ENCODE measurements at places on chromosomes 5 and 9.

DNA sequence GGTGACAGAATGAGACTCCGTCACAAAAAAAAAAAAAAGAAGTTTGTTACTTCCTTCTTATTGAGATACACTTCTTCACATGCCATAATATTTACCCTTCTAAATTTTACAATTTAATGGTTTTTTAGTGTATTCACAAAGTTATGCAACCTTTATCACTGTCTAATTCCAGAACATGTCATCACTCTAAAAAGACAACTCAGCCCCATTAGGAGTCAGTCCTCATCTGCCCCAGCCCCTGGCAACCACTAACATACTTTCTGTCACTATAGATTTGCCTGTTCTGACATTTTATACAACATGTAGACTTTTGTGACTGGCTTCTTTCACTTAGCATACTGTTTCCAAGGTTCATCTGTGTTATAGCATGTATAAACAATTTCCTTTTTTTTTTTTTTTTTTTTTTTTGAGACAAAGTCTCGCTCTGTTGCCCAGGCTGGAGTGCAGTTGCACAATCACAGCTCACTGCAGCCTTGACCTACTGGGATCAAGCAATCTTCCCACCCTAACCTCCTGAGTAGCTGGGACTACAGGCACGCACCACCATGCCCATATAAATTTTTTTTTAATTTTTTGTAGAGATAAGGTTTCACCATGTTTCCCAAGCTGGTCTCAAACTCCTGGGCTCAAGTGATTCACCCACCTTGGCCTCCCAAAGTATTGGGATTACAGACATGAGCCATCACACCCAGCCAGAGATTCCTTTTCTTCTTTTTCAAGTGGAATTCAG, 18.0 kb downstream of the AQP3 start:
- DNase-seq: no peak

GRCh38 chr9:81791076-81791475, 101.7 kb upstream of the TLE1 start:
- no peak for DNase-seq

GRCh38 chr9:132200706-132201105, 38.8 kb downstream of the NTNG2 start:
- no peak for DNase-seq

DNA sequence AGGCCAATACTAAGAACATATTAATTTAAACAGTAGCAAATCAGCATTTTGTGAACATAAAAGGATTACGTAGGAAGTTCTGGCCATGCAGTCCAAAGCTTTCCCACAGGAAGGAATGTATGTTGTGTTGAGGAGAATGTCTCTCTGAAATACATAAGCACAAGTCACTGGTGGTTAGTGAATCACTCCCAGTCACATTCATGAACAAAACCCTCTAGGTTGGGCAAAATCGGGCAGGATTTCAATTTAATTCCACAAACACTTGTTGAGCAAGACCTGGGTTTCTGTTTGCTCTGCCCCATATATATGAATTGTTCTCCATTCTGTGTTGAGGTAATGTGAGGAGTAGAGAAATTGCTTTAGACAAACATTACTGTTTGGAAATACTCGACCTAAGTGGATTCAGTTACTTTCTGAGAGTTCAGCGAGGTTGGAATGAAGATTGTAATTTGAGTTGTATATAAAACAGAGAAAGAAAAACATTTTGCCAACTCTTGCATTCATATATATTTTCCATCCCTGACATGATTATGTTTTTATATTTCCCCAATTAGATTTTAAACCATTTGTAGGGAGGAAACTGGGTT, 127.6 kb upstream of the RPS23 start:
- no peak for DNase-seq

- DNase-seq: no peak
These were observed 815 bp downstream of the ANXA6 start for GRCh38 chr5:151156507-151157420.

DNA sequence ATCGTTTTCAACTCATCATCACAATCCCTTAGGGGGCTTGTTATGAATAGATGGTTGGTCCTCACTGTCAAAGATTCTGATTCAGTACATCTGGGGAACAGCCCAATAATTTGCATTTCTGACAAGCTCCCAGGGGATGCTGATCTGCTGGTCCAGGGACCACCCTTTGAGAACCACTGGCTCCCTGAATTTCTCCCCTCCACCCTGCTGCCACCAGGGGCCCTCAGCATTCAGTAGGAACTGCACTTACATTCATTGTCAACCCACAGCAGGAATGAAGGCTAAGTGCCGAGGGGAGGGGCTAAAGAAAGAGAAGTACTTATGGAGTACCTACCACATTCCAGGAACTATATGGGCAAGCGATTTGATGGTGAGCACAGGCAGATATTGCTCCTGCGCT, 85.9 kb downstream of the BOD1 start:
- no peak for DNase-seq

DNA sequence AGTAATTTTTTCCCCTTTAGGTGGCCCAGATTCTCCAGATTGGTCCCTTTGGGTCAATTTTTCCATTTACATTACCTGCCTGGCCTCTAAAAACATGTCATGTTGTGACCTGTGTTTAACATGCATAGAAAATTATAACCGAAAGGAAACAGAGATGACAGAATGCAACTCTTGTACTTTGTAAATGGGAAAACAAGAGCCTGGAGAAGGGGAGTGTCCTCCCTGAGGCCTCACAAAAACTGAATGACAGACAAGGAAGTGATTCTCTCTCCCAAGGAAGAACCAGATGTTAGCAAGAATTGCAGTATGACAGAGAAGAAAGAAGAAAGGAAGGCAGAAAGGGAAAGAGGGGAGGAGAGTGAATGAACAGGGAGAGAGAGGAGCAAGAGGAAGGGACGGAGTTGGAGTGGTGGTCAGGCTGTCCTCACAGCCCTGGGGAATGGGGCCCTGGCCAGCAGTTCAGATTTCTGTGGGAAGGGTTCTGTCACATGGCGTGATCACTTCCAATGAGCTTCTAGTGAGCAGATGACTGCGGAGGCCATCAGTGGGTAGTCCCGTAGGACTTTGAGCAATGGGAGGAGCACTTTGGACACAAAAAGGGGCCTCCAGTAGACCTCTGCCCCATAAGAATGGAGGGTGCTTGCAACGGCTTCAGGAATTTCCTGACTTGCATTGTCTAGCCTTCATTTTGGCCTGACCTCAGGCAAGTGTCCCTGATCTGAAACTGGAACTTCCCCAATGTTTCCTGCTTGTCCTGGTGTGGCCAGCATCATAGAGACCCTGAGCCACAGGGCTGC, 31.6 kb downstream of the ABLIM3 start:
- DNase-seq: no peak

- no peak for DNase-seq
These were observed 43.4 kb upstream of the KIAA1958 start for GRCh38 chr9:112443200-112443599.

DNA sequence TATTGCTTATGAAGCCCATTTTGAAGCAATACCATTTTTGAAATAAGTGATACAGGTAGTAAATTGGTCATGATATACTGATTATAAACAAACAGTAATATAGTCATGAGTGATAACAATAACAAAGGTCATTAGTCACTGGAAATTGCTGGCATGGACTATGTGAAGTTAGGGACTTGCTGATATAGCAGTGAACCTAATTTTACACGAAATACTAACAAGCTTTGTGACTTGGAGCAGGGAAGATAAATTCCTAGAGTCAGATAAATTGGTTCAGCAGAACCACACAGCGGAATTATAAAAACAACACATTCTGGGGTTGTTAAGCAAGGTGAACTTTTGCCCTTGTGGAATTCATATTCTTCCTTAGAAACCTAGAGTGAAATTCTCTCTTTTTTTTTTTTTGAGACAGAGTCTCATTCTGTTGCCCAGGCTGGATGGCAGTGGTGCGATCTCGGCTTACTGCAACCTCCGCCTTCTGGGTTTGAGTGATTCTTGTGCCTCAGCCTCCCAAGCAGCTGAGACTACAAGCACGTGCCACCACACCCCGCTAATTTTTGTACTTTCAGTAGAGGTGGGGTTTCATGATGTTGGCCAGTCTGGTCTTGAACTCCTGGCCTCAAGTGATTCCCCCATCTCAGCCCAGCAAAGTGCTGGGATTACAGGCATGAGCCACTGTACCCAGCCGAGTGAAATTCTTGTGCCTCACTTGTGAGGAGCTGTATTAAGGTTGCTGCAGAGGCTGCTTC, 6.0 kb downstream of the UGCG start:
- DNase-seq: no peak

GRCh38 chr5:50623666-50624065, 42.8 kb upstream of the PARP8 start:
- no peak for DNase-seq

DNA sequence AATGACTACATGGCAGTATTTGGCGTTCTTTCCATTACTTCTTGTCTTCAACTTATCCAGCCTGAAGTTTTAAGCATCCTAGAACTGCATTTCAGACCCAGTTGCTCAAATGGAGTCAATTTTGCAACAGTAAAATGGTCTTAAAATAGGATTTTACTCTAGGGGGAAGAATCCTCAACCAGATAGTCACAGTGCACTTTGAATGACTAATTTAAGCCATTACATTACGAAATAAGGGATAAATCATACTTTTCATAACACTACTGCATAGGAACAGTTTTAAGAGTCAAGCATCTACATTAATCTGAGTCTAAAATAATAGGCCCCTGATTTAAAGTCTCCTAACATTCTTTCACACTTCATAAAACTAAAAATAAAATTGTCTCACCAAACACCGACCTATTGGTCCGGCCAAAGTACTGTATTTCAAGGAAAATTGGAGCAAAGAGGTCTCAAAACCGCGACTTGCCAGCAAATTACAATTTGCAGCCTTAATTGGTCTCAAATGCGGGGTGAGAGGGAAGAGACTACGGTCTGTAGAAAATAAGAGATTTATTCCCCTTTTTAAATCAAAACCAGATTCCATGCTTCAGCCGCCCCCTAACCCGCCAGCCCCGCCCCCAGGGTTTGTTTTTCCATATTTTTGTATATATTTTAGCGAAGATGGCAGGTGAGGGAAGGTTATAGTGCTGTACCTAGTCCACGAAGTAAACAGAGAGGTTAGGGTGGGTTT, 1.2 kb upstream of the SMARCA2 start:
- DNase-seq: no peak

DNA sequence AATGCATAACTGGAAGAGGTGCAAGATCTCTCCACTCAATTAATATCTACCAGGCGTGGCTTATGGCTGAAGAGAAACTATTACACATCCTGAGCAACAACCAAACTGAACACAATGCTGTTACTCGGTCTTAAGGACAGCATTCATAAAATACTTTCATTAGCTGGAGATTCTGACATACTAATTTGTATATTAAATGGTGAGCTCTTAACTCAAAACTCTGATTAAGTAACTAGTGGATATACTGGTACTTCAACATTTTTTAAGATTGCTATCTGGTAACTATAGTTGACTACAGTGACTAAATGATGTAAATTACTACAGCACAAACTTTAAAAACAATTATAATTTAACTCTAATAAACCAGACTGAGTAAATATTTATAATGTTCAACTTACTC, 15.8 kb downstream of the ZDHHC21 start:
- no peak for DNase-seq

DNA sequence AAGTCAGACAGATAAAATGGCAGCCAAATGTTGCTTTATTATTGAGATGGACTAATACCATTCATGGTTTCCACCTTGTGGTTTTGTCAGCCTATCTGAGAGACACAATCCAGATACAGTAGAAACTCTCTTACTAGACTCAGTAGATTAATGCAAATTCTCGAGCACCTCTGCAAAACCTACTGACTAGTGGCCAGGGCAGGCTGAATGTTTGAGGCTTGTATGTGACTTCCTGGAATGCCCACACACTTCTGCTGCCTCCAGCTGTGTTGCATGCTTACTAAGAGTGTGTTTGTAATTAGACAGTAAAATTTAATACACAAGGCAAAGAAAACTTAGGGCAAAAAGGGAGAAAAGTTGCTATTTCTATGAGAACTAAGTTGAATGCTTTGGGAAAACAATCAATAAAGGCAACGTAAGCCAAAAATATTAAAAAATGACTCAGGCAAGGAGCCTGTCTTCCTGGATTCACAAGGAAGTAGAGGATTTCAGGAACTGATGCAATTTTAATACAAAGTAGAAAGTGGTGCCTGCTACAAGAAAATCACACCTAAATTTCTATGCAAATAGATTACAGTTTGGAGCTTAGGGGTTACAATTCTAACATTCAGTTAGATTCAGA, 30.2 kb upstream of the CCNG1 start:
- no peak for DNase-seq

GRCh38 chr5:108459769-108460168, 77.9 kb upstream of the FBXL17 start:
- DNase-seq: no peak

GRCh38 chr5:73417303-73418034, 31.1 kb downstream of the FOXD1 start:
- DNase-seq: no peak

- DNase-seq: no peak
These were observed 11.6 kb downstream of the CDH9 start for GRCh38 chr5:27026801-27027200.

DNA sequence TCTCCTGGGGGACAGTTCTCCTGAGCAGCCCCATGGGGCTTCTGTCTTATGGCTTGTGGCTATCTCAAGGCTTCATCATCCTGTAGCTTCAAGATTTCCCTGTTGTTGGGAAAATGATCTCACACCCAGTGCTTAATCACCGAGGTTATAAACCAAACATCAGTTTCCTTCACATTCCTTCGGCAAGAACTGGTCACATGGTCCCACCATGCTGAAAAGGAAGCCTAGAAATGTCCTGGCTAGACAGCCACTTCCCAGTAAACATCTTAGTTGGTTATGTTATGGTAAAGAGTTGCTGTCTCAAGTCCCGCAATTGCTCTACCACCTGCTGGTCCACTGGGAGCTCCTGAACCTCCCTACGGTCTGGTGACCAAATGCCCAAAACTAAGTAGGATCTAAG, 66.0 kb downstream of the RAB3C start:
- no peak for DNase-seq

DNA sequence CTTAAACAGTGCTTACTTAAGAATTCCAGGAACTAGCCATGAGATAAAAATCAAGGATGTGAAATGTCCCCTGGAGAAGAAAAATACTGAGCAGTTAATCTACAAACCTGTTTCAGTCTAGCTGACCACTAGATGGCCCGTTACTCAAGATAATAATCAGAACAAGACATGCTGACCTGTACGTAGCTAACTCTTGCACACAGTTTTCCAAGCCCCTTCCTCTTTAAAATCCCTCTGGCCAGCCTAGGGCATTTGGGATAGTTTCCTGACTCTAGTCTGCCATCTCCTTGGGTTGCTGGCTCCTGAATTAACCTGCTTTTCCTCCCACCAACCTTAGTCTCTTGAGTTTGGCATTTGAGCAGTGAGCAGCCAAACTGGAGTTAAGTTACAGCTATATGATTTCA, 59.2 kb upstream of the TRAF1 start:
- no peak for DNase-seq

DNA sequence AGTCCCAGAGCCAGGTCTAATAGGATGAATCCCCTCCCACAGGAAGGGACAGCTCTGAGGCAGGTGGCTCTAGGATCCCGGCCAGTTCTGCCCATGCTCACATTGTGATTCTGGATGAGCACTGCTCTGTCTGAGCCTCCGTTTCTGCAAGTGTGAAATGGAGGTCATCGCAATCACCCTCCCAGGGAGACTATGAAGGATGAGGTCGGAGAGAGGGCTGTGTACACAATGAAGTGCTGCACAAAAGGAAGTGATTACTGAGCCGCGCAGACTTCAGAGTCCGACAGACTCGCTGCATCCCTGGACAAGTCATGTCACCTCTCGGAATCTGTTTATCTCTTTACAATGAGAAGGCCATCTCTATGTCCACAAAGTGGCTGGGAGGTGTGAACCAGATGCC, 21.7 kb downstream of the LHX6 start:
- no peak for DNase-seq

All from CD4-positive, alpha-beta T cell (primary cell).